ENCODE measurements at places on chromosomes 4 and X.

DNA sequence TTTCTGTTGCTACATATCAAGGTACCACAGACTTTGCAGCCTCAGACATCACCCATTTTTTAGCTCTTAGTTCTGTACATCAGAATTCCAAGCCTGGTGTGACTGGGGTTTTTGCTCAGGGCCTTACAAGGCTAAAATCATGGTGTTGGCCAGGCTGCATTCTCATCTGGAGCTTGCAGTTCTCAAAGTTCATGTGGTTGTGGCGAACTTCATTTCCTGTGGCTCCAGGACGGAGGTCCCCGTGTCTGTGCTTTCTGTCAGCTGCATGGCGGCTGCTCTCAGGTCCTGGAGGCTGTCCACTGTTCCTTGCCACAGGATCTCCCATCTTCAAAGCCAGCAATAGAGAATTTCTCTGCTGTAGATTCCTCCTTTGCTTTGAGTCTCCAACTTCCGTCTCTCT lies 157.4 kb downstream of the STIM2 start:
- no peak for DNase-seq

DNA sequence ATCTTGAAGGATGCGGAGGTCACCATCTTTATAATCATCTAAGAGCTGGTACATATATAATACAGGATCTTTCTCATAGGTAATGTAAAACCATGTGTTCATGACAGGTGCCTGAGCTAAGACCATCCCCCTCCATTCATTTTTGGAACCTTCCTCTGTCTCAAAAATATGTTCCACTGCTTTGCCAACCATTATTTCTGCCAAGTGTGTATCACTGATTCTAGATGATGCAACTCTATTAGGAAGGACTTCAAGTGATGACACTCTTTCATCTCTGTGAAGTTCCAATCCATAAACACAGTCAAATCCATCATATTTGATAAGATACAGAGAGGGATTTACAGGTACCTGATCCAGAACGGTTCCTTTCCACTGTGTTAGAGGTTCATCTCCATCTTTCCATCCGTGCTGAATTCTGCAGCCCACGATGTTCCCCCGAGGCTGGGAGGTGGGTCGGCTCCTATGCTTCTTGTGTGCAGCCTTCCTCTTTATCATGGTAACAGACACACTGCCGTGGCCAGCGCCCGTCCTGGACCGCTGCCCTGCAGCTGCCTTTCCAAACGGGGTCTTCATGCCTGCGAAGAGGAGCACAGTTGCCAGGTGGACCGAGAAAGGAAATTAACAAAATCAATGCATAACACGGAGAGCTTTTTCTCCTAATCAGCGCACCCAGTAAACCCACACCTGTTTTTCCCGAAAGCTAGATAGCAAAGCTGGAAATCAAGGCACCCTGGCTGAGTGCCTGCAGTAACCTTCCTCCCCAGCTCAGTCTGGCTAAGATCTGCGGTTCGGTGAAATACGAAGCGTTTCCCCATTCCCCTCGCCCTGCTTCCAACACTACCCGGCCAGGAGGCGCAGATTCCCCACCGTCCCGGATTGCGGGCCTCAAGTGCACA lies 718 bp downstream of the SPIN3 start:
- no peak for DNase-seq

DNA sequence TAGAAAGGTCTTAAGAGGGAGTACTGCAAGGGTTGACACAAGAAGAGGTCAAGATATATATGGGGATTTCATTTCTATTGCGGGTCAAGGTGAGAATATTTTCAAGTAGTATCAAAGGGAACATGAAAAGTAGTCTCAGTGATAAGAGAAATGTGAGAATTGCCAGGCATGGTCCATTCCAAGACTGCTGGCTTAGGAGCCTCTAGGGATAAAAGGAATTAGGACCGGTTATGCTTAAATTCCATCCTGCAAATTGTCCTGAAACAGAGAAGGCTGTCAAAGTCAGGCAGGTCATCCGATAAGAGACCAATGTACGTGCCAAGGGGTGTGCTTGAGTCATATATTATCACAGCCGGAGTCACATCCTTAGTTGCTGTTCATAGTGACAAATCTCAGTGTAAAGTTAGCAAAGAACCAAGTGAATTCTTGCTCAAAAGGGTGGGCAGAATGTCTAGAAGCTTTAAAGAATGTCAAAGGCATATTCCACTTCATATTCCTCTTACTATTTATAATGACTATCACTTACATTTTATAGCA lies 133.6 kb downstream of the CBLL2 start:
- DNase-seq: no peak

DNA sequence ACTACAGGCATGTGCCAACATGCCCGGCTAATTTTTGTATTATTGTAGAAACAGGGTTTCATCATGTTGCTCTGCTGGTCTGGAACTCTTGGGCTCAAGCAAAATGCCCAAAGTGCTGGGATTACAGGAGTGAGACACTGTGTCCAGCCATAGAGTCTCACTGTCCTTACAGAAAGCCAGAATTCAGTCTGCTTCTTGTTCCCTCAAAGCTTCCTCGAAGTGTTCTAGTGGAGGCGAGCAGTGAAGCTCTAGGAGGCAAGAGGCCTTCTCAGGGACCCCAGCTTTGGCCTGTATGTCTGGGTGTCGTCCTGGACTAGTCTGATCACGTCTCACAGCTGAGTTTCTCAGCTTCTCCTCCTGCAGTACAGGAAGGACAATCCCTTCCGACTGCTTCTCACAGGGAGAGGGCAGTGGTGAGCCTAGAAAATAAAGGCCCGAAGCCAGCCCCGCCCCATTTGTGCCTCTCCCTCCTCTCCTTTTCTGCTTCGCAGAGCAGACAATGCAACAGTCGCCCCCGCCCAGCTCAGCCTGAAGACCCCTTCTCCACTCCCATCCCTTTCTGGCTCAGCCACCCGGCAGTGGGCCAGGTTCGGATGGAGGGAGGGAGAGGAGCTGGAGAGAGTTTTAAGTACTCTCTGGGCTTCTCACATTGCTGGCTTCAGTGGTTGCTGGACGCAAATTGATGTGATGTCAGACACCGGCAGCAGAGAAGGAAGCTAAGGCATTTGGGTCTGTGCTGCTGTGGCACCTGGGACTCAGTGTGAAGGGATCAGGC lies 11.1 kb upstream of the FAM3A start:
- peak; percentile 85 for DNase-seq

GRCh38 chrX:119887721-119888425 lies 7.8 kb upstream of the AKAP14 start:
- DNase-seq: peak; percentile 64

- no peak for DNase-seq
These were observed 21.4 kb downstream of the PHEX start for GRCh38 chrX:22053481-22053880.

GRCh38 chrX:124328765-124329164 lies 3.7 kb upstream of the TEX13D start:
- peak; percentile 0 for DNase-seq

DNA sequence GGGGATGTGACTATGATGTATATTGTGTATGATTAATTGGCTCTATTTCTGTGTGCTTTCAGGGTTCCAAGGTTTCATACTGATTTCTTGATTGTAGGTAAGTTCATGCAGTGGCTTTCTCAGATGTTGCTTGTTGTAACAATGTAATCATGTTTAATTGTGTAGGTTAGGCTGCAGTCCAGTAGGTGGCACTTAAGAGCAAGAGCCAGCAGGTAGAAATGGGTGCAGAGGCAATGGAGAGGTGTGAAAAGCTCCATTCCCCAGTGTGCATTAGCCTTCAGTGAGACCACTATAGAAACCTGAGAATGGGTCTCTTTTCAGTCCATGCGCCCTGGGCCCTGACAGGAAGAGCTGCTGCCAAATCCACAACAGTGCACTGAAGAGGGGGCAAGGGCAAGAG lies 28.2 kb downstream of the DCAF12L2 start:
- DNase-seq: no peak

DNA sequence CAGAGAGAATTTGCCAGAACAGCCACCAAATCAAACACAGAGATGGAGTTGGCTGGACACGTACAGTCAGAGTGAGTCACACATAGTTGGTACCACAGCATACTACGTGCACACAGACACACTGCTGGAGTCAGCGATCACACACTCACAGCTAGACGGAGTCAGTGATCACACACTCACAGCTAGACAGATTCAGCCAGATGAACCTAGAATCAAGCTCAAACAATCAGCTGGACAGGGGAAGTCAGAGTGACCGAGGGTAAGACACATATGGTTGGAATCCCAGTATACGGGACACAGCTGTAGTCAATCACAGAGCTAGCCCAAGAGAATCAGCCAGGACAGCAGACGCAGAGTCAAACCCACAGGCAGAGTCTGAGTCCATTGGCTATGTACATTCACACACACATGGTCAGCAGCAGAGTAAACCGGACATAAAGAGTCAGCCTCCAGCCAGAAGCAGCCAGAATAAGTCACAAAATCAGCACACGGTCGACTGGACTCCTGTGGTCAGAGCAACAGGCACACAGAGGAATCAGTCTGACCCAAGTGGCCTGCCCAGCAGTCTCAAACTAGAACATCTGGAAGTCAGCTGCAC lies 4.6 kb downstream of the SLC38A5 start:
- DNase-seq: no peak

DNA sequence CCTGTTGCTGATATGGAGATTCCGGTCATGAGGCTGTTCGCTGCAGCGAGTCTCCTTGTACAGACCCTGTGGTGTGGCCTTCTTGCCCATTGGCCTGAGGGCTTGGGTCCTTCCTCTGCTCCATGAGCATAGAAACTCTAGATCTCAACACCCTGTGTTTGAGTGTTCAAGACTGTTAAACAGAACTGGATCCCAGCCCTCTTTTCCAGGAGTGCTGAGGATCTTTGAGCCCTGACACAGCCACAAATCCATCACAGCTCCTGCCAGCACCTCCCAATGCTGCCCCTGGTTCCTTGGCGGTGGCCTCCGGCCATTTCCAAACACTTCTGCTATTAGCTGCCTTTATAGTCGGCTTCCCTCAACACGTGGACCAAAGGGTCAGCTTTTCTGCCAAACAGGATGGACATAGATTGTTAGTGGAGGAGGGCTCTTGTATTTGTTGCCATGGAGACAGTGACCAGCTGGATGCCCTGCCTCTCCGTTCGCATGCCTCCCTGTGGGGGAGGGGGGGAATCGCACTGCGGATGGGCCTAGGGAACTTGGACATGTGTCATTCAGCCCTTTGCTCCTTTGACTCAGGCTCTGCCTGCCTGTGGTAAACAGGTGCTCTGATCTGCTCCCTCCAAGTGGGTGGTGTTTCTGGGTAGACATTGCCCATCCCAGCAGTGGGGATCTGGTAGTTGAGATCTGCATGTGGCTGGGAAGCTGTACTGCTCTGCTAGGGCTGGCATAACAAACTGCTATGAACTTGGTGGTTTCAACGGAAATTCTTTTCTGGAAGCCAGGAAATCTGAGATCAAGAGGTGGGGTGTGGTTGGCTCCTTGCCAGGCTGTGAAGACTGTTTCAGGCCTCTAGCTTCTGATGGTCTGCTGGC lies 6.9 kb upstream of the WDR1 start:
- DNase-seq: no peak

GRCh38 chrX:71619193-71619592 lies 882 bp upstream of the CXCR3 start:
- no peak for DNase-seq

DNA sequence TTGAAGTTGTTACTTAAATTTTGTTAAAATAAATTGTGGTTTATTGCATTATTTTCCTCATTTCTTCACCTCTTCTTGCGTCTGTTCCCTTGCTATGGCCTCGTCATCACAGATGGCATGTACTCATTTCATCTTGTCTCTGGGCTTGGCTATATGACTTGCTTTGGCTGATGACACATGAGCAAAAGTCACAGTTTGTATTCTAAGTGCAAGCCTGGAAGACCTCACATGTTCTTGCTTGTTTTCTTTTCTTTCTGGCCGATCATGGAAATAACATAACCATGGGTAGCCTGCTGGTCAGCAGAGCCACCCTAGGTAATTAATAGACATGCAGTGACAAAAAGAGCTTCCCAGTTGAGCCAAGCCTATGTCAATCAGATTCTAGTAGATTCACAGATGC lies 527.9 kb downstream of the SPRY1 start:
- no peak for DNase-seq

GRCh38 chrX:108072746-108073145 lies 18.6 kb downstream of the PSMD10 start:
- no peak for DNase-seq

GRCh38 chr4:122758033-122758432 lies 25.5 kb downstream of the BBS12 start:
- DNase-seq: peak; percentile 42

GRCh38 chrX:118773782-118774181 lies 46.4 kb downstream of the IL13RA1 start:
- no peak for DNase-seq

DNA sequence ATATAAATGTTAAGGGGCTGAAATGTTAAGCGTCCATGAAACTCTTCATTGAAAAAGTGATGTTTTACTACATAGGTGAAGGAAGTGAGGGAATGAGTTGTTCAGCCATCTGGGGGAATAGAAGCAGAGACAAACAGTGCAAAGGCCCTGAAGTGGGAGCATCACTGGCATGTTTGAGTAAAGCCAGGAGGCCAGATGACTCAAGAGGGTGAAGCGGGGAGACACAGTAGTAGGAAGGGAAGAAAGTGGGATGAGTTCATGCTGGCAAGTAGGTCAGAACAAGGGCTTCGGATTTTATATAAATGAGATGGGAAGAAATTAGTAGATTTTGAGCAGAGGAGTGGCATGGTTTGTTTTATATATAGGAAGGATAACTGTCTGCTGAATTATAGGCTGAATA lies 112.5 kb upstream of the MAP9 start:
- no peak for DNase-seq

GRCh38 chr4:31104577-31104976 lies 384.4 kb downstream of the PCDH7 start:
- no peak for DNase-seq

DNA sequence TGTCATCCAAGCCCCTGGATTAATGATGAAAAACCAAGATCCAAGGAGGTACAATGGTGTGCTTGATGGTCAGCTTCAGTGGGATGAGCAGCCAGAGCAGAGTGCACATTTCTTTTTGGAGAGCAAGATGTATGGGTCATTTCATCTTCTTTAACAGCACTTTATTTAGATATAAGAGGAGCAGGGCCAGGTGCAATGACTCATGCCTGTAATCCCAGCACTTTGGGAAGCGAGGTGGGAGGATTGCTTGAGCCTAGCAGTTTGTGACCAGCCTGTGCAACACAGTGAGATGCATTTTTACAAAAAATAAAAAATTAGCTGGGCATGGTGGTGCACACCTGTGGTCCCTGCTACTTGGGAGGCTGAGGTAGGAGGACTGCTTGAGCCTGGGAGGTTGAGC lies 45.3 kb upstream of the MAP3K15 start:
- DNase-seq: no peak

- no peak for DNase-seq
These were observed 47.7 kb downstream of the BEND2 start for GRCh38 chrX:18172970-18173369.

GRCh38 chr4:3256230-3257102 lies 7.5 kb downstream of the MSANTD1 start:
- no peak for DNase-seq

- no peak for DNase-seq
These were observed 443.0 kb upstream of the GALNT7 start for GRCh38 chr4:172725581-172725980.

- no peak for DNase-seq
These were observed 2353.6 kb downstream of the PCDH7 start for GRCh38 chr4:33073811-33074210.

DNA sequence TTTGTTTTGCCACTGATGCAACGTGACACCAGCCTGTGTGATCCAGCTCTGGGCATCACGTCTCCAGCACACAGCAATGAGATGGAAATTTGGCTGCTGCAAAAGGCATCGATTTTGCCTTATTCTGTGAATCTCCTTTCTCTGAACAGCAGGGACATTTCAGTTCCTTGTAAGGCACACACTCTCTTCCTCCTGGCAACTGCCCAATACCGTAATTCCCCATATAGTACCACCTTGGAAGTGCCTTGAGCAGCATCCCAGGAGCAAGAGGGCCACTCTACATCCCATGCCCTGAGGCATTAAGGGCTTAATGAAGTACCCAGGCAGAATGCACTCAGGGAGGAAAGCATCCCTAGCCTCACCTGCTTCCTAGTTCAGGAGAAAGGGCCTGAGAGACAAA lies 10.5 kb upstream of the MAMLD1 start:
- DNase-seq: no peak
